ENCODE measurements at places on chromosomes 1 and 21.

- DNase-seq = no peak
Observed at GRCh38 chr1:226778657-226779058, 39.6 kb upstream of the ITPKB start.

- no peak for DNase-seq
Observed at GRCh38 chr1:246267896-246268295, 239.2 kb downstream of the SMYD3 start.

- no peak for DNase-seq
Observed at GRCh38 chr1:25458541-25459298, 28.0 kb downstream of the MACO1 start.

DNA sequence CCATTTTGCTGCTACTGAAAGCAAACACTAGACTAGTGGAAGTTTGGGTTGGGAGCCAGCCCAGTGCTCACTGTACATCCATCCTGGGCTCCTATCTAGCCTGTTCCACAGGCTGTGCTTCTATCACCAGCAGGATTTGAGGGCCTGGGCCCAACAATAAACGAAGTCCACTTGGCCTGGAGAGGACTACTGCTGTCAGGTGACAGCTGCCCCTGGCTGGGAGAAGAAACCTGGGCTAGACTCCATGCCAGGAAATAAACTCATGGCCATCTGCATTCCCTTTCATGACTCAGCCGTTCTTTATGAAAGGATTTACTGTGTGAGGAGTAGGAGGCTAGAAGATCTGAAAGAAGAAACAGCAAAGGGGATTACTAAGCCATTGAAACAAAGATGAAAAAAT, 35.5 kb downstream of the COLGALT2 start:
- DNase-seq = no peak

- no peak for DNase-seq
Observed at GRCh38 chr1:154745750-154746425, 124.2 kb downstream of the KCNN3 start.

DNA sequence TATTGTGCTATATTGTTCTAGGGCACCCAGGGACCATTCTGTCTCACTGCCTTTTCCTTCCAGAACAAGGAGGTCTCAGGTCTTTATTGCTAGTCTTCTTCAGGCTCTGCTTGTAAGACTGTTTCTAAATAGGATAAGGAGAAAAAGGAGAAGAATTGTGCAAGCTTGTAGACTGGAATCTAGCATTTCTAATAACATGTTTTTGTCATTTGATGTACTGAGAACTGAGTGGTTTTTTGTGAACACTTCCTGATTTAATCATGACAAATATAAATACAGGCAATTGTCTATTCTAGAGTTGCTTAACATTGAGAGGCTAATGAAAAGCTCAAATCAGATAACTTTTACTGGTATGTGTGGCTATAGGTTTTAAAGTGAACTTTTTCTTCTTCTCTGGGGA, 77.6 kb downstream of the CLIC4 start:
- DNase-seq = no peak

DNA sequence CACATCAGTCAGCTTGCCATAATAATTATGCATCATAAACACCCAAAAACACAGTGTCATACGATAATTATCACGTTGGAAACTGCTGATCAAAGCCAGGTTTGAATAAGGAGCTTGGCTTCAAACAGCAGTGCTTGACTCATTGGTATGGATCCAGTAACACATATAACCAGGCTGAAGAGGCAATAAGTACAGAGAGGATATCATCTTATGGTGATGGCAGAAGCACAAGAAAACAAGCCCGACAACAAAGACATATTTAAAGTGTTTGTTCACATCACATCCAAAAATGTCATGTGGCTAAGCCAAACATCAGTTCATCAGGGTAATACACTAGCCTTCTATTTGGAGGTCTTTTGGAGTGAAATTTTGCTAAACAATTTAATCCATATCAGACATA, 389.7 kb downstream of the NCAM2 start:
- DNase-seq = no peak

DNA sequence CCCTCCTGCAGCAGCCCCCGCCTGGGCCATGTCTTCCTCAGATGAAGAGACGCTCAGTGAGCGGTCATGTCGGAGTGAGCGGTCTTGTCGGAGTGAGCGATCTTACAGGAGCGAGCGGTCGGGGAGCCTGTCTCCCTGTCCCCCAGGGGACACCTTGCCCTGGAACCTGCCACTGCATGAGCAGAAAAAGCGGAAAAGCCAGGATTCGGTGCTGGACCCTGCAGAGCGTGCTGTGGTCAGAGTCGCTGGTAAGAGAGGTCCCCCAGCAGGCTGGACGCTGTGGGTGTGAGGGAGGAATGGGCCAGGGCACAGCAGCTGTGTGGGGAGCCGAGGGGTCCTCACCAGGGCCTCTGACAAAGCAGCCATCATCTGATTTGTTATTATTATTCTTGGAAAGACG, 58.0 kb downstream of the NDUFS5 start:
- no peak for DNase-seq

GRCh38 chr1:150551784-150552127, 2.5 kb downstream of the ADAMTSL4 start:
- peak; percentile 17 for DNase-seq

DNA sequence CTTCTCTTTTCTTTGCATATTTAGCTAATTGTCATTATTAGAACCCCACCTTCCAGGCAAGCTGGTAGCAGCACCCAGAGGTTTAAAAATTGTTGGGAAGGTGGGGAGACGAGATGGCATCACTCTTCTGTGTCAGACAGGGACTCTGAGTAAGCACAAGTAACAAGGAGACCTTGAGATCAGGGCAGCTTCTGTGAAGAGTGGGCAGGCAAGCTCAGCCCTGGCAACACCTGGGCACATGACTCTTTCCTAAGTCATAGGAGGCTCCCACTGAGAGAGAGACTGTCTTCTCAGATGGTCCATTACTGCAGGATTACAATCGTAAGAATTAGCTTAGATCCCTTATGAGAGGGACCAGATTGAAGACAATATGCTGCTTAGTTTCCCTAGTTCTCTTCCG, 183.5 kb downstream of the BRINP2 start:
- no peak for DNase-seq

DNA sequence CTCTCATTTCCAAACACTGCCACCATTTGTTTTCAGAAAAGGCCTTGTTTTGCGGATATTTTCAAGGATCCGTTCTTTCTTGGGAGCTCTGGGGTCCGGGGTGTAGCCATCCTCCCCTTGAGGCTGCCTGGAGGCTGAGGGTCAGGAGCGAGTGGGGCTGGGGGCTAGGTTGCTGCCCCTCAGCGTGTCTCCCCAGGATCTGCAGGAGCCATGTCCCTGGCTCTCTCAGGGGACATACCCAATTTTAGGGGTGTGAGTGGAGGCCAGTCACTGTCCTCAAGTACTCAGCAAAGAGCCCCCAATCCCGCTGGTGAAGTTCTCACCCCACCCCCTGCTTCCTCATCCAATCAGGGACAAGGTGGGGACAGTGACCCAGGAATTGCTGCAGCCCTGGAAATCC, 15.0 kb upstream of the PRDM16 start:
- DNase-seq = no peak

- DNase-seq = no peak
Observed at GRCh38 chr1:156525071-156525501, 24.5 kb upstream of the MEF2D start.

GRCh38 chr1:150160964-150161621, 11.4 kb downstream of the PLEKHO1 start:
- DNase-seq = no peak

DNA sequence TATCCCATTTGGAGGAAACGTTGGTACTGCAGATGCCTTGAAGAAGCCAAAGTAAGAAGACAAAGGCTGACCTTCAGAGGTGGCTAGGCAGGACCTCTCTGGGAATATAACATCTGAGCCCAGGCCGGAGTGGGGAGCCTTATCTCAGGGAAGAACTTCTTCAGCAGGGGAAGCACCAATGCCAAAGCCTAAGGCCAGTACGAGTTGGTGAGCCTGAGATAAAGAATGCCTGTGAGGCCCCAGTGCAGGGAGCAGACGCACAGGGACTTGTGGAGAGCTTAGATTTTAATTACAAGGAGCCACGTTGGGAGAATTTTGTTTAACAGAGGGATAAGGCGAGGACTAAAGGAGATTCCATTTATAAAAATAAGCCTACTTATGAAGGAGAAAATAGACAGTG, 468.8 kb upstream of the RUNX1 start:
- no peak for DNase-seq

- DNase-seq = no peak
Observed at GRCh38 chr1:24127134-24127800, 15.3 kb upstream of the MYOM3 start.

DNA sequence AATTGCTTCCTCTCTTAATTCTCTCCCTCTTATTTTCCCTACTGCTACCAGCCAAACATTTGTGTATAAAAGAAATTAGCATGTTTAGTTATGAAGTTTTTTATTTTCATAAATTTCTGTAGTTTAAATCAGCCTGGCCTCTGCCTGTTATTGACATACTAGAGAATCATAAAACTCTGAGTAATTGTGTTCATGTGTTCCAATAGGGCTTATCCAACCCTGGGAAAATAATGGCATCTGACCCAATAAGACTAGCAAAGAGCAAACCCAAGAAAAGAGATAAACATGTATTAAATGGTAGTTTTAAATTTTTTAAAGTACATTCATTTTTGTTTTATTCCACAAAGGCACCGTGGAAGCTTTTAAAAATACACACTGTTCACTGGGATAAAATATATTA, 404.3 kb downstream of the HLX start:
- DNase-seq = no peak

DNA sequence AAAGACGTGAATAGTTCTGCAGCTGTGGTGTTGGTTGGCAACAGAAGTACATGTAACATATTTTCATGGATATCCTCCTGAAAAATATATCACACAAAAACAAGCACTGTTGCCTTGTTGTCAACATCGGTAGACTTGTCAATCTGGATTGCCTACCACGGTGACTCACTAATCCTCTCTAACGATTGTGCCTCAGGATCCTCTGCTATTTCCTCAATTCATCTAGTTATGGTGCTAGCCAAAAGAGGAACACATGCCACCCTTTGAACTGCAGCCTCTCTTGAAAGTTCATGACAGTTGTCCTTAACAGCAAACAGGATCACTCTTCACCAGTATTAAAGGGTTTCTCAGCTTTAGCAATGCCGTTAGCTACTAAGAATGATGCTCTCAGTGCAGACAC, 25.7 kb downstream of the RASAL2 start:
- no peak for DNase-seq

DNA sequence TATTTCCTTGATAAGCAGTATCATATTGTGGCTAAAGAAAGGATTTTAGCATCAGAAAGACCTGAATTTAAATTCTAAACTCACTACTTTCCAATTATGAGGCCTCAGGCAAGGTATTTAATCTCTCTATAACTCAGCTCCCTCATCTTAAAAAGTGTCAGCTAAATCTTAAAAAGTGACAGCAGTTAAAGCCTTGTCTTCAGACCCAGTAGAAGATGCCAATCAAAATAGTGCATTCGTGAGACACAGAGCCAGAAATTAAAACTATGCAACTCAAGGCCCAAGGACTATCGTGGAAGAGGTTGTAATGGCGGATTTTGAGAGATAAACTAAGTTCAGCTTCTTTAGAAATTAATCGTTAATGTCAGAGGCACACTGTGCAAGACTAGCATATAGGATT, 677.5 kb upstream of the BRINP3 start:
- DNase-seq = no peak

GRCh38 chr1:27561124-27561899, 42.6 kb downstream of the AHDC1 start:
- DNase-seq = no peak

DNA sequence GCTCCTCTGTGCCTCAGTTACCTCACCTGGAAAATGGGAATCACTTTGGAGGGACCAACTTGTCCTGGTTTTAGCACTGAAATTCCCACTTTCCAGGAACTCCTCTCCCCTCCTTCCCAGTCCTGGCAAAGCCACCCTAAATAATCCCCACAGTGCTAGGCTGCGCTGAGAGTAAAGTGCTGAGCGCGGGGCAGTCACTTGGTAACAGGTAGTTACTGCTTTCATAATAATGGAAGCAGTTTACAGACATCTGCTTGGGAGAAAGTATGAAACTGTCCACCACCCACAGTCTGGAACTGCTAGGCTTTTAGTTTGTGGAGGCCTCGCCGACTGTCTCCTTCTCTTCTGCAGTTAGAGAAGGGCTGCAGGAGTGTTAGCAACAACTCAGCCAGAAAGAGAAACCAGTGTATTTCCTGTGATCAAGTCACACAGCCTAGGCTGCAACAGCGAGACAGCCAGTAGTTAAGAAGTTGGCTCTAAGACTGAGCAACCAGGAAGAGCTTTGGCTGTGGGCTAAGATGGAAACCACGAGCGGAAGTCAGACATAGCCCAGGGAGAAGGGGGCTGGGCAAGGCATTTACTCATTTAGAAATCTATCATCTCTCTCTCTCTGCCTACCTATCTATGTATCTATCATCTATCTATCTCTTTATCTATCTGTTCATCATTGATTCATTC, 30.8 kb upstream of the ABCG1 start:
- DNase-seq = peak; percentile 76

DNA sequence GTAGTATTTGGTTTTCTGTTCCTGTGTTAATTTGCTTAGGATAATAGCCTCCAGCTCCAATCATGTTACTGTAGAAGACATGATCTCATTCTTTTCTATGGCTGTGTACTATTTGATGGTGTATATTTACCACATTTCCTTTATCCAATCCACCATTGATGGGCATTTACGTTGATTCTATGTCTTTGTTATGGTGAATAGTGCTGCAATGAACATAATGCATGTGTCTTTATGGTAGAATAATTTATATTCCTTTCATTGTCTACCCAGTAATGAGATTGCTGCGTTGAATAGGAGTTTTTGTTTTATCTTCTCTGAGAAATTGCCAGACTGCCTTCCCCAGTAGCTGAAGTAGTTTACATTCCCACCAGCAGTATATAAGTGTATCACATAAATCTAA, 538.8 kb downstream of the LRRIQ3 start:
- no peak for DNase-seq

DNA sequence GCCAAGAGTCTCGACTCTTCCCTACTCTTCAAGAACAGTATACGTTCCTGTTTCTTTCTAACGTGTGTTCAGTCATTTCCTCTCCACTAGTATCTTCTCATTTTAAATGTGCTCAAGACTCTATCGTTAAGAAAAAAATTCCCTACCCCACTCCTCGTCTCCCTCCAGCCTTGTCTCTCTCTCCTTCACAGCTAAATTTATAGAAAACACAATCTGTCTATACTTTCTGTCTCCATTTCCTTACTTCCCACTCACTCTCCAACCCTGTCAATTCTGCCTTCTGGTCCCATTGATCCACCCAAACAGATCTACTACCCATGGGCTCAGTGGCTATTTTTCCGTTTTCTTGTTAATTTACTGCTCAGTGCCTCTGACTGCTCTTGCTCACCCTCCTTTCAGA, 75.3 kb downstream of the CSMD2 start:
- DNase-seq = no peak

GRCh38 chr1:10934150-10934818, 78.2 kb upstream of the TARDBP start:
- no peak for DNase-seq

DNA sequence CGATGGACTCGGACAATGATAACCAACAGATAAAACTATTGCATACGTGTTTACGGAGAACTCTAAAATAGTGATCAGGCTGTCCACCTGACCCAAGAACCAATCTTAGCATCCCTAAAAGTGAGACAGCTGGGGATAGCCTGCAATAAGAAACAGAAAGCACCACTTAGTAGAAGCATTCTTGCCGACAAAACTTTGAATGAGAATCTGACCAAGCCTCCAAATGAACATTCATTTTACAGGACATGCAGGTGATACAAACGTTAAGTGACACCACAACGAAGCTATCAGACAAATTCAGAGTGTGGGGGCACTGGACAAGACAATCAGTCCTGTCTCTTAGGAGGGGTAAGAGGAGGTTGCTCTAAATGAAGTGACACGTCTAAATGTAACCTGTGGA, 1.2 kb downstream of the PSMG1 start:
- DNase-seq = no peak

Data from activated T-cell treated with anti-CD3 and anti-CD28 coated beads, Interleukin-2, amount 50 U/mL, for 48 hours (primary cell).